ENCODE measurements at places on chromosomes 16 and 17.

DNA sequence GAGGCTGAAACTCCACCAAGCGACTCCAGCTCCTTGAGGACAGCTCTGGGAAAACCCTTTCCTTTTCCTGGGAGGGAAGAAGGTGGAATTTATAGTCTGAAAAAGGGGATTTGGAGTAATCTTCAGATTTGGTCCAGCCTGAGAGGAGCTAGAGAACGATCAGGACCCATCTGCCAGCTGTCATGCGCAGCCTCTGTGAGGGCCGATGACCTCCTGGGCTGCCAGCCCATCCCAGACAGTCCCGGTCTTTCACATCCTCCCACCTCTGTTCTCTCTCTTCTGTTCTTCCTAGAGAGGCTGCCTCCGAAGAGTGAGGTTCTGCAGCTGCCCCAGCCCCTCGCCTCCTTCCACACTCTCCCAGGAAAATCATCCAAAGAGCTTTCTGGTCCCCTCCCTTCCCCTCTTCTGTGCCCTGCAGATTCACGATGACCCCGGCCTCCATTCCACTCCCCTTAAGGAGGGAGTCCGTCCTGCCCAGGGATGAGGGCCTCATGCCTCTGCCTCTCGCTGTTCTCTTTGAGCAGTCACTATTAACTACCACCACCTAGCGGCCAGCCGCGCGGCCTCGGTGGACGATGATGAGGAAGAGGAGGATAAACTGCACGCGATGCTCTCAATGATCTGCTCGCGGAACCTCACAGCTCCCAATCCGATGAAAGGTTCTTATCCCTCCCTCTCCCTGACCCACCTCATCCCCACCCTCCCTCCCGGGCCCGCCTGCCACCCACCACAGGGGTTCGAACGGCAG lies 29.6 kb downstream of the SGSM2 start:
- no peak for DNase-seq

DNA sequence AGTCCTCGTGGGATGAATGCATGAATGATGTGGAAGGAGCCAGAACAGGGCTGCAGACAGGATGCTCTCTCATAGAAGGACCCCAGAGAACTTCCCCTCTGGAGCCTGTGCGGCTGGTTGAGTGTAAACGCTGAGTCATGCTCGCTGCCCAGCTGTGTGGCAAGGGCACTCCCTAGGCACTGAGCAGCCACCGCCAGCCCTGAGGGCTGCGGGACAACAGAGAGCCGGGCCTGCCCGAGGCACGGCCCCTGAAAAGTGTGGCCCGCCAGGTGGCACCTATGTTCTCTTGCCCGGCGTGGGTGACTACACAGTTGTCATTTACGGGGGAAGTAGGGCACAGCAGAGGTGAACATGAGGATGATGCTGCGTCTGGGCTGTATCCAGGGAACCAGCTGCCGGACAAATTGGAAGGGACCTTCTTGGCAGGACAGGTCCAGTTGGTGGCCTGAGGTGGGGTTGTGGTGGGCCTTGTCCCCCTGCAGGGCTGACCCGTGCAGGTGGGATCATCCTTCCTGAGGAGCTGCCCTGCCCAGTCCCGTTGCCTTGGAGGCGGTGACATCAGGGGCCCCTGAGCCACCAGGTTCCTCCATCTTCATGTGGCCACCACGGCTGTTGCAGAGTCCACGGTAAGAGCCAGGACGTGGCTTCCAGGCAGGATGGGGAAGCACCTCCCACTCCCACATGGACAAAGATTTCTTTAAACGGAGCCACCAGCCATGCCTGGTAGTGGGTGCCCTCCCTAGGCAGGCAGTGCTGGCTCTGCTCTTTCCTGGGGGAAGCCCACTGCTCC lies 94.8 kb upstream of the CBX4 start:
- no peak for DNase-seq

DNA sequence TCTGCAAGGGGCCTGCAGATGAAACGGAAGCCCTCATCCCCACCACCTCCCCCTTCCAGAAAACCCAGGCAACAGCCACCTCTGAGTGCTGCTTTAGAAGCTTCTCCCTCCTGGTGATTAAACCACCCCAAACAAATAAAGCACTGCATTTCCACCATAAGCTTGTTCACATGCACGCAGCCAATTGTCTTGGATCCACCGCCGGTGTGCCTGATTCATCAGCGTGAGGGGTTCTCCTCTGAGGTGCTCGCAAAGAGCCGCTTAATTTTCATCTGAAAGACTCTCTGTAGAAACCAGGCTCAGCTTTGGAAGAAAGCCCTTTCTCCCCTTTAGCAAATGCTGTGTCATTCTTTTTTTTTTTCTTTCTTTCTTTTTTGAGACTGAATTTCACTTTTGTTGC lies 155.2 kb upstream of the EEF2KMT start:
- no peak for DNase-seq

GRCh38 chr17:78497115-78497540 lies 80.1 kb downstream of the DNAH17 start:
- DNase-seq = peak; percentile 98

DNA sequence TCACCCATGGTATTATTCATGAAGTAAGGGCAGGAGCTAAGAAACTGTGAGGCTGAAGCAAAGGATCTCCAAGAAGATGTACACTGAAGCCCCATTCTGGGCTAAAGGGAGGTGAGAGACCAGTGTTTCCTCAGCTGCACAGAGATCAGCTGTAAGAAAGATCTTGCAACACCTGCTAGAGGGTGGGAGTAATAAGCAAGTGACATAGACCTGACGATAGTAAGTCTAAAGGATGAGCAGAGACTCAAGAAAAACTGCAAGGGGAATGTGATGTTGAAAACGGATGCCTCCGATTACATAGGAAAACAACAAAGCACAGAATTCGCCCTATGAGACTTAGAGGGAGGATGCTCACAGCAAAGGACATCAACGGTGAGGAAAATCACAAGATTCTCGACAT lies at the start of gene OR4D2:
OR4D2 (plus strand) TSS at position 301 of the 400 bp plus-strand sequence. CDS start 2,674 bp downstream, outside the sequence.
- DNase-seq = no peak

GRCh38 chr17:50259477-50260324 lies 14.6 kb upstream of the TMEM92 start:
- no peak for DNase-seq

- no peak for DNase-seq
These were observed 144.0 kb upstream of the CHMP6 start for GRCh38 chr17:80847496-80848230.

GRCh38 chr16:24838554-24839266 lies 7.1 kb upstream of the SLC5A11 start:
- DNase-seq = no peak

DNA sequence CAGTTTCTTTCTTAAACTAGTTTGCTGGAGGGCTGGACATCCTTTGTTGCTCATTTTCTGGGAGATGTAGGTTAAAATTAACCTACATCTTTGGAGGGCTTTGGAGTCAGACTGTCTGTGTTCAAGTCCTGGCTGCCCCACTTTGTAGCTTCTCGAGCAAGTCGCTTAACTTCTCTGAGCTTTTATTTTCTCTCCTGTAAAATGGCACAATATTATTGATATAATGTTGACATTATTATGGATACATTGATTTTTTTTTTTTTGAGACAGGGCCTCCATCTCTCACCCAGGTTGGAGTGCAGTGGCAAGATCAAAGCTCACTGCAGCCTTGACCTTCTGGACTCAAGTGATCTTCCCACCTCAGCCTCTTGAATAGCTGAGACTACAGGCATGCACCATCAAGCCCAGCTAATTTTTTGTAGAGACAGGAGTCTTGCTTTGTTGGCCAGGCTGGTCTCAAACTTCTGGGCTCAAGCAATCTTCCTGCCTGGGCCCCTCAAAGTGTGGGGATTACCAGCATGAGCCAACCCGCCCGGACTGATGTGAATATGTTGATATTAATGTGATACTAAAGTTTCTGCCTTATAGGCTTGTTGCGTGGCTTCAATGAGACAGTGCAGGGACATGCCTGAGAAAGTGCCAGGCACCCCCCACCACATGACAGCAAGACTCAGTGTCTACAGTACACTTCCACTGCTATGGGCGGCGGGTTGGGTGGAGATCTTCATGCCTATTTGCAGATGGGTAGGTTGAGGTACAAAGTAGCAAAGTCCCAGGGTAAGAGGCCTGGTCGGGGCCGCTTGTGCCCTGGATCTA lies 31.6 kb upstream of the RMI2 start:
- DNase-seq = no peak

GRCh38 chr17:57631871-57632270 lies 113.2 kb downstream of the CCDC182 start:
- DNase-seq = no peak

GRCh38 chr17:27596566-27597187 lies 34.3 kb upstream of the LGALS9 start:
- no peak for DNase-seq

DNA sequence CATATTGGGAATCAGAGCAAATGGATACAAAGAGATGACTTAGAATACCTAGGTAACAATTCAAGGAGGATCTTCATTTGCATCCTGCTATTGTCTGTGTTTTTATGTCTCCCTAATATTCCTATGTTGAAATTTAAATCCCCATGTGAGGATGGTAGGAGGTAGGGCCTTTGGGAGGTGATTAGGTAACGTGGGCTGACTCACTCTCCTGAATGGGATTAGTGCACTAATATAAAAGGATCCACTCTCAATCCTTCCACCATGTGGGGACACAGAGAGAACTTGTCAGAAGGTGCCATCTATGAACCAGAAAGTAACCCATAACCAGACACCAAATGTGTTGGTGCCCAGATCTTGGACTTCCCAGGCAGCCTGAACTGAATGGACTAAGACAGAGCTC lies 83.4 kb downstream of the CDH8 start:
- no peak for DNase-seq

GRCh38 chr17:61152898-61153297 lies 246.7 kb upstream of the TBX2 start:
- DNase-seq = no peak

GRCh38 chr16:15482068-15482747 lies 47.8 kb downstream of the BMERB1 start:
- peak; percentile 74 for DNase-seq

DNA sequence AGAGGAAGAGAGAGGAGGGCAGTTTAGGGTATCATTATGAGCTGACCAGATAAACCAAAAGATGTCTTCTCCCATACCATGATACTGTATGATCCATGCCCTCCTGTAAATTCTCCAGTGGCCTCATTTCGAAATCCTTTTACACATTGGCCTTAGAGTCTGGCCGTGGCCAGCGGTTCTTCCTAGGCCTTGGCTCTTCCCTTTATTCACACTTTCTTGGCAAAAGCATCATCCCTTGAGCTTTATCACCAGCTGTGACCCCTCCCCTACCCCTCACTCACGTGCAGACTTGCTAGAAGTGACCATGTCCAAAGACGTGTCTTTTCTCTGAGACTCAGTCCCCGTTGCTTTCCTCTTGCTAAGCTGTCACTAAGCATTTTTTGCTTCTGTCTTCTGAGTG lies 22.8 kb downstream of the KATNIP start:
- no peak for DNase-seq

GRCh38 chr17:6468051-6468790 lies 24.0 kb downstream of the PIMREG start:
- no peak for DNase-seq

DNA sequence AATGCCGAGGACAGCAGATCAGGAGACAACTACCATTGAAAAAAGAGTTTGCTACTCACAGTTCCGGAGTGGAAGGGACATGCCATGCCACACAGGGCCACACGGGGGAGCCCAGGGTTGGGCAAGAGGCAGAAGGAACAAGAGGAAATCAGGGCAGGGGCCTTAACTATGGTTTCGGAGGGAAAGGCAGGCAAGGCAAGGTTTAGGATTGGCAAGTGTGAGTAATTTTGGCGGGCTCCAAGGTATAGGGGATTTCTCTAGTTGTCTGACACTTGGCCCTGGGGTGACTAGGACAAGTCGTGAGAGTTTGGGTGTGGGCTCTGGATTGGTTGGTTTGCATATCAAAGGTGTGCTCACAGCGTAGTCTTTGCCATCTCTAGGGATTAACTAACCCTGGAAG lies 27.0 kb upstream of the NTN1 start:
- peak; percentile 69 for DNase-seq

DNA sequence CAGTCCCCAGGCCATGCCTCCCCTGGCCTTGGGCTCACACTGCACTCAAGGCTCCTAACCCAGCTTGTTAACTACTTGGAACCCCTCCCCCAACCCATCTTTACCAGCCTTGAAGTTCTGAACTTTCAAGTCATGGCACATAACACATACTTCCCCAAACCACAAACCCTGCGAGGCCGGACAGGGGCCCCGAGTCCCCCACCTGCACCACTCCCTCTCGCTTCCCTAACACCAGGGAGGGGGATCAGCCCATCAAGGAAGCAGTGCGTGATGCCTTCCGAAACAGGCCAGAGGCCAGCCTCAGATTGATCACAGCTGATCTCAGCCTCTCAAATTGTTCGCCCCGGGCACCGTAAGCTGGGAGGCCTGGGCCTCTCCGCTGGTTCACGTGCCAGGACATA lies 3.0 kb upstream of the NLRC3 start:
- DNase-seq = no peak

- no peak for DNase-seq
These were observed 11.0 kb downstream of the DNASE1 start for GRCh38 chr16:3665508-3665907.

DNA sequence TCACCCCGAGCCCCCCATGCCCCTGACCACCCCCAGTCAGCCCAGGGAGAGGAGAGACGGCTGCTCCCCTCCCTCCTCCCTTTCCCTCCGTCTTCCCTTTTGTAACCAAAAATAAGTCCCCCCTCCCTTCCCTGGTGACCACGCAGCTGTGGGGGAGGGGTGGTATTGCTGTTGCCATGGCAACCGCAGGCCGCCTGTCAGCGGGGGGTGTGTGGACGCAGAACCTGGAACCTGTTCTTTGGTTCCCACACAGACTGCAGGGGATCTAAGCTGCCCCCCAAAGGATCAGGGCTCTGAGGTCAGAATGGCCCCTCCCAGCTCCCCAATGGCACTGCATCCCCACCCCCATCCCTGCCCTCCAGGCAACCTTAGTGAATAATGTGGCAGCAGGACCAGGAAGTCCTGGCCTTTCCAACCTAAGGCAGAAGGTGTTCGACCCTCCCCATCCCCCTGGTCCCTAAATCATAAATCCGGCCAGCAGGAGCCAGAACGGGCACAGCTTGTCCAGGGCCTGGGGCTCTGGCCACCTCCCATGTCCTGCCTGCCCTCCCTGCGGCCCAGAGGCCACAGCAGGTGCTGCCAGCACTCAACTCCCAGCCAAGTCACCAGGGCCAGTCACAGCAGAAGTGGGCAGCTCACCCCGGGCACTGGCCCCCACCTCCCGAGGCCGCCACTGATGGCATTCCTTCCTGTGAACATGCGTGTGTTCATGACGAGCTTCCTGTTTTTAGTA lies 12.0 kb downstream of the CA4 start:
- no peak for DNase-seq

GRCh38 chr17:61065263-61065773 lies 334.3 kb upstream of the TBX2 start:
- DNase-seq = peak; percentile 29

- no peak for DNase-seq
These were observed 93.9 kb downstream of the MSI2 start for GRCh38 chr17:57350266-57350665.

DNA sequence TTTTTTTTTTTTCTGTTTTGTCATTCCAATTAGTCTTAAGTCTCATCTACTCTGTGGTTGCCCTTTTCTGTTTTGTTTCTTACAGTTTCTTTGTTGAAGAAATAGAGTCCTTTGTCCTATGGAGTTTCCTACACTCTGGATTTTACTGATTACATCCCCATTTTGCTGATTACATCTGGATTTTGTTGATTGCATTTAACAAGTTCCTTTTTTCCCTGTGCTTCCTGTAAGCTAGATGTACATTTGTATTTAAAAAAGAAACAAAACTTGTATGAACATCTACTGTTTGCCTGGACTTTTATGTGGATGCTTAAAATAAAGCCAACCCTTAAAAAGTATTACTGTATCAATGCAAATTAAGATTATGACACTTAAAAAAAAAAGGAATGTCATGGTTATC lies 147.6 kb downstream of the CHD9 start:
- no peak for DNase-seq

GRCh38 chr17:11601661-11602060 lies 3.4 kb downstream of the DNAH9 start:
- DNase-seq = no peak

GRCh38 chr16:2473999-2474876 lies 689 bp upstream of the TBC1D24 start:
- peak; percentile 31 for DNase-seq

All from SJCRH30 (cell line).